ENCODE measurements at places on chromosomes 11 and 22.

GRCh38 chr22:44622679-44623078 lies 79.3 kb upstream of the PRR5 start:
- DNase-seq: no peak

- no peak for DNase-seq
These were observed 13.1 kb upstream of the RPS19BP1 start for GRCh38 chr22:39545386-39546365.

- no peak for DNase-seq
These were observed at the start of gene H19 for GRCh38 chr11:1997755-1998154. H19 (minus strand) TSS chr11:1997842.

- DNase-seq: no peak
These were observed 132.9 kb downstream of the COMMD9 start for GRCh38 chr11:36156161-36156816.

- DNase-seq: no peak
These were observed 68.2 kb downstream of the FLI1 start for GRCh38 chr11:128762031-128762430.

- no peak for DNase-seq
These were observed 23.3 kb downstream of the LRP5 start for GRCh38 chr11:68335683-68336082.

DNA sequence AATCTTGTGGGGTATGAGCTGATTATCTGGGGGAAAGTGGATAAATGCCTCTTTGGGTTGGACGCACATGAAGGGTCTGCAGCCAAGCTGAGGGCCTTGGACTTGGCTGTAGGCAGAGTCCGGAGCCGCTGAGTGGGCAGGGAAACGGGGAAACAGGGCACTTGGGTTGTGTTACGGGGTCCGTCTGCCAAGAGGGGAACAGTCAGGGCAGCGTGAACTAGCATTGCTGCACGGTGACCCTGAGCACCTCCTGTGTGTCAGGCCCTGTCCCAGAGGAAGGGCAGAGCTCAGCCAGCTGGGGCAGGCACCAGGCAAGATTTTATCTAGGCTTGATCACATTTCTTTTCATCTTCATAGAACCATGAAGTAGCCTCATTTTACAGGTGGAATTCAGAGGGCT lies 11.9 kb downstream of the FAM83F start:
- no peak for DNase-seq

- no peak for DNase-seq
These were observed 65.0 kb upstream of the TTC12 start for GRCh38 chr11:113249491-113249763.

GRCh38 chr11:83625336-83625735 lies 339.2 kb upstream of the CCDC90B start:
- DNase-seq: no peak
